Activated B cell treated with CpG ODN at 0.5 μM for 24 hours (primary cell): ENCODE measurements at places on chromosomes 3 and 15. TPM values are rescaled to one million over a fixed set of nuclear protein-coding genes. Genes with fewer than 3 reads are reported as not detected.

The TLR9 gene
- total RNA-seq: 10.4 and 11.4 TPM in 2 replicates

- no peak for DNase-seq
- H3K4me1 ChIP-seq: no peaks in the 10 kb centered on the region
- H3K27me3 ChIP-seq: peaks cover 20% of the 10 kb centered on the region
- H3K4me3 ChIP-seq: no peak overlapping the region
These were observed 37.3 kb upstream of the FXR1 start for GRCh38 chr3:180875124-180875698.

DNA sequence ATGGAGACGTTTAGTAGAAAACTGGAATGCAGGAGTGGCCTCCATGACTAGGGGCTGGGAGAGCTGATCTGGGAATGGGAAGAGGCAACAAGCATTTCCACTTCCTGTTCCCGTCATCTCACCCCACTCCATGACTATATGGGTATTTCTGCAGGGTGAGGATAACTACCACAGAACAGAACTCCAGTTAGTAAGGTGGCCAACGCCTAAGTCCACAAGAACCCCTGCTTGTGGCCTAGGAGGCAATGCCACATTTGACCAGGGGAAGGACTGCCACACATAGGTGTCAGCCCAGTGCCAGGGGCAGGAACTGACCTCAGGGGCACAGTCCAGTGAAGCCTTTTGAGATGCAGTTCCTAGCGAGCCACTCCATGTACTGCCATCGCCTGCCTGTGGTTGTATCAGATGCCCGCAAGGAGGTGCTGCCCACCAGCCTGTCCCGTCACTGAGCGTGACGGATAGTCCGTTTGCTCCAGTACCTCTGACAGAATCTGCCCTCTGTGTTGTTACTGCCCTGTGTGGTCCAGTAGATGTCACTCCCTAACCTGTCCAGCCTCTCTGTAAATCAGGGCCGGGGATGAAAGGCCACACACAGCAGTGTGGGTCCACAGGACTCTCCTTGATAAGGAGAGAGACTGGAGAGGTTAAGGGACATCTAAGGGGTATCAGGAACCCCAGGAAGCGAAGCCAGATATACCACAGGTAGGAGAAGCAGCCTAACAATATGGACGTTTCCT is 3.5 kb upstream of the MTFMT start:
- H3K27me3 ChIP-seq: peaks cover 7% of the 10 kb centered on the region
- peak; percentile 39 for DNase-seq
- peaks cover 17% of the 10 kb centered on the region for H3K4me1 ChIP-seq
- H3K27ac ChIP-seq: peak overlapping the region; percentile 6
- H3K4me3 ChIP-seq: peak overlapping the region; percentile 35

DNA sequence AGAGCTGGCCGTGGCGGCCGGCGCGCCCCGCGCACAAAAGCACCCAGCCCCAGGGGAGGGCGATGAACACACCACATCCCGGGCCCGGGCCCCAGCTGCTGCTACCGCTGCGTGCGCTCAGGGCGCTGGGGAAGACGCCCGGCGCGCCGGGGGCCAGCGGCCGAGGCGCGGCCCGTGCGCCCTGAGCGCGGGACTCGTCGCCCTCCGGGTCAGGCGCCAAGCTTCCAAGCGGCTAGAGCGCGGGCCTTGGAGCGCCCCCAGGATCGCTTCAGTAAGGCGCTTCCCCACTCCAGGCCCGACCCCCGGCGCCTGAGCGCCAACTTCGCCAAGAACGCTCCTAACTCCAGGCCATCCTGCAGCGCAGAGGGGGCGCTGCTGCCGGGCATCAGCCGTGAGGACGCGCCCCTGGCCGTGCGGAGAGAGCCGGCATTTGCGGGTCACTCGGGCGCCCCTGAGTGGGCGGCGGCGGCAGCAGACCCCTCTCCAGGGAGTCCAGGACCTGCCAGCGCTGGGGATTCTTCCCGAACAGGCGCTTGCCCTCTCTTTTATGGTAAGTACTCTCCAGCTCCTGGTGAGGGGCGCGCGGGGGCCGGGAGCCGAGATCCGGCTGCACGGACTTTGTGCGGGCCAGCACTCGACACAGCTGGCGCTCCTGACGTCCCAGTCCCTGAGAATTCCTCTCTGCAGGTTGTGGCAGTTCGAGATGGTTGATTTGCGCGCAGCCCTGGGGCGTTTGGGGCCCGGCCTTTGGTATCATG is 475 bp downstream of the SPSB4 start:
- H3K4me3 ChIP-seq: no peak overlapping the region
- no peak for DNase-seq
- H3K27ac ChIP-seq: no peak overlapping the region
- peaks cover 12% of the 10 kb centered on the region for H3K4me1 ChIP-seq
